Spleen (tissue), 13 donors: ENCODE measurements at places on chromosomes 4 and X. TPM values are rescaled to one million over a fixed set of nuclear protein-coding genes. Genes with fewer than 3 reads are reported as not detected.

The MTM1 gene
- polyA plus RNA-seq: 7.0 TPM

The PNMA5 gene
- 0.35 TPM for polyA plus RNA-seq

The KDR gene
- polyA plus RNA-seq: 1.2 TPM

The BTK gene
- 139 TPM for polyA plus RNA-seq

The HS3ST1 gene
- 4.7 TPM for polyA plus RNA-seq

DNA sequence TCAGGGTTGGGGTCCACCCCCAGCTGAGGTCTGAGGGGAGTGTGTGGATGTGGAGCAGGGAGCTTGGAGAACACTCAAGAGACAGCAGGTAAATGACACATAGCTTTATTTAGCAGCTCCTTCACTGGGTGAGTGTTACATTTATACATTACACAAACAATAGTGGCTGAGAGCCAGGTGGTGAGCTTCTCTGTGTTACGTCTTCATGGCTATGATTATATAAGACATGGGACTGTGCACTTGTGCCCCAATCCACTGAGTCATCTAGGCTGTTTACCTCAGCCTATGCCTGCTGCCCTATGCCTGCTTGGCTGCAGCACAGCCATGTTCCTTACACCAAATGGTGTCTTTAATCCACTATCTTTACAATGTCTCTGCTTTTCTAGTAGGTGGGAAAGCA lies 459.6 kb downstream of the AFF2 start:
- H3K36me3 ChIP-seq: no peaks in the 10 kb centered on the region
- no peak for DNase-seq
- no peaks in the 10 kb centered on the region for H3K4me1 ChIP-seq
- no peak overlapping the region for H3K4me3 ChIP-seq
- H3K27me3 ChIP-seq: no peaks in the 10 kb centered on the region

GRCh38 chr4:6104541-6105130 lies 86.4 kb upstream of the C4orf50 start:
- no peaks in the 10 kb centered on the region for H3K4me1 ChIP-seq
- H3K27ac ChIP-seq: no peak overlapping the region
- H3K4me3 ChIP-seq: no peak overlapping the region
- DNase-seq: no peak
- H3K36me3 ChIP-seq: no peaks in the 10 kb centered on the region
- no peaks in the 10 kb centered on the region for H3K27me3 ChIP-seq

- H3K4me3 ChIP-seq: no peak overlapping the region
- no peak for DNase-seq
- H3K27me3 ChIP-seq: no peaks in the 10 kb centered on the region
- H3K27ac ChIP-seq: peak overlapping the region; percentile 68
- H3K4me1 ChIP-seq: peaks cover 16% of the 10 kb centered on the region
Measured at GRCh38 chrX:150478496-150479492, 89.6 kb upstream of the MTM1 start.

DNA sequence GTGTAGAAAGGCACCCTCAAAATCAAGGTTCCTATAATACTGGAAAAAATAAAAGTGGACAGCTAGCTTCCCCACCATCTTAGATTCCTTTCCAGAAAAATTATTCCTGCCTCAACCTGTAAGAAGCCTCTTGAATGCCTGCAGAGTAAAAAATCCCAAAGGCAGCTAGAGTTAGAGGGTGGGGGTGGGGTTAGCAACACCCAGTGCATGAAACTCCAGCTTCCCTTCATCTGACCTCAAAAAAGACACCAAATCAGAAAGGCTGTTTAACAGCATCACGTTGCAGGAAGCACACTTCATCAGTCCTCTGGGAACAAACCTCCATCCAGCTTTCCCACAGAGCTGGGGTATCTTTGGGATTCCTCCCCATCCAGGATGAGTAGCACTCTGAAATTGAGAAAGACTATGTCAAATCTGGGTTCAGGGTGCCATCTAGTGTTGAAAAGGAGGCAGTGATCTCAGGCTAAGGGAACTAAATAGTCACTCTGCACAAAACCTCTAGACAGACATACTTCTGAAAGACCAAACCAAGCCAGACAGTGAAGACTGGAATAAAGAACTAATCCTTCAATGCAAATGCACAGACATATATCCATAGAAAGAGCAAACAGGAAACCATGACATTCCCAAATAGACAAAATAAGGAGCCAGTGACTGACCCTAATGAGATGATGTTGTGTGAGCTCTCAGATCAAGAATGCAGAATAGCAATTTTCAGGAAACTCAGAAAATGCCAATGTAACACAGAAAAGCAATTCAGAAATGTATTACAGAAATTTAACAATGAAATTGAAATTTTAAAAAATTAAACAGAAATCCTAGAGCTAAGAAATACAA lies 97.9 kb downstream of the ARHGEF9 start:
- H3K4me3 ChIP-seq: no peak overlapping the region
- no peaks in the 10 kb centered on the region for H3K27me3 ChIP-seq
- H3K4me1 ChIP-seq: no peaks in the 10 kb centered on the region
- H3K36me3 ChIP-seq: no peaks in the 10 kb centered on the region

DNA sequence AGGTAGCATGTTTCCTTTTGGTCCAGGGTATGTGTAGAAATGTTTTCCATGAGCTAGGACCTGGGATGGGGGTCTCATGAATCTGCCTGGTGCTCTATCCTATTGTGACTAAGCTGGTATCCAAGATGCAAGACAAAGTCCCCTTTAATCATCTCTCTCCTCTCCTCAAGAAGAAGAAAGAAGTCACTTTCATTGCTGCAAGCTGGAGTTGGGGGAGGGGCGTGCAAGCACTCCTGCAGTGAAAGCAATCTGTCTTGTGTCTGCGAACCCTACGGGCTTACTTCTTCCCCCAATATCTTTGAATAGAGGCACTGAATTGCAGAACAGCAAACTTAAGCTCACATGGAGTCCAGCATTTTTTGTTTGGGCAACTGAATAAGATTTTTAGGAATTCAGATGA lies 27.2 kb upstream of the GRPR start:
- H3K27me3 ChIP-seq: no peaks in the 10 kb centered on the region
- no peaks in the 10 kb centered on the region for H3K36me3 ChIP-seq
- H3K4me1 ChIP-seq: no peaks in the 10 kb centered on the region
- DNase-seq: no peak

DNA sequence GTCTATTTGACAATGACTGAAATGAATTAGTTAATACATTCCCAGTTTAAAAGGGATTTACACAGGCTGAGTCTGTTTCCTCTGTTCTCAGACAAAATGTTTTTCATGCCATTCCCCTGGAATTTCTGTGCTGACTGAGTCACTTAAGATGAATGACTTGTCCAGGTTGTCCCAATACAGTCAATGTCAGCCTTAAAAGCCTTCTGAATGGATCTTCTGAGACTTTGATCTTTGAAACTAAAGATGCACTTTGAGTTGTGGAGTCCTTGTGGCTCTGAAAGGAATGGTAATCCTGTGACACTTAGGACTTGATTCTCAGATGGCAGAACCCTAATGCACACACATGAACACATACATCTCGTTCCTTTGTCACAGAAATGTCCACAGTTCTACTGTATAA lies 622.2 kb upstream of the GRID2 start:
- H3K27ac ChIP-seq: no peak overlapping the region
- no peak for DNase-seq
- H3K36me3 ChIP-seq: no peaks in the 10 kb centered on the region
- no peak overlapping the region for H3K4me3 ChIP-seq
